Kidney epithelial cell (primary cell): ENCODE measurements at places on chromosomes 3 and 15.
A peak's percentile ranks its signal among the peaks of the same experiment; 100 is the strongest.

DNA sequence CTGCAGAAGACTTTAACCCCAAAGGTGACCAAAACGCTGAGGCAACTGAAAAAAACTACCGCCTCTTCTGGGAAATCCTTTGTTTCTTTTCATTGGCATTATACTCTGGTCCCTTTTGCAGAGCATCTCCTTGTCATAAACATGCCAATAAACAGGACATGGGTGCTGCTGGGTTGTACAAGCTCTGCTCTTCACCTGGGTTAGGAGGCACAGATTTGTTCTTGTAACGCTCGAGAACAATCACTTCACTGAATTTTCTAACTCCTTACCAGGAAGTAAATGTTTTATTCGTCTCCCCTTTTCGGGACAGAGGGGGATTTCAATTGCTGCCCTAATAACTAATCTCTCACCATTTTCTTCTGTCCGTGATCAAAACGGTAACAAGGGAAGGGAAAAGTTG, 1.3 kb downstream of the PLCH1 start:
- no peak for DNase-seq

DNA sequence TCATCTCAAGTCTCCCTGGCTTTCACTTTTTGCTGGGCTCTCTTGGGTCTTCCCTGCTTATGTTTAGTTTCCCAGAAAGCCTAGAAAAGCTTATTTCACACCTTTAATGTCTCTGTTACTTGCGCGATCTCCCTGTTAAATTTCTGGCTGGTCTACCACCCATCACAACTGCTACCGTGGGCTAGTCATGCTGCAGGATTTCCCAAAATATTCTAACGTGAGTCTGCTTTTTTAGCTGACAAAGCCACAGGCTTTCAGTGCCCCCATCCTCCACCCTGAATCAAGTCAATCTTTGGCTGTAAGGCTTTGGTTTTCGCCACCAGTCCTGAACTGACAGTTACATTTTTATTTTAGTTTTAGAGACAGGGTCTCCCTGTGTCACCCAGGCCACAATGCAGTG, 74.1 kb downstream of the SUMF1 start:
- no peak for DNase-seq

- peak; percentile 99 for DNase-seq
These were observed 319.1 kb upstream of the TBL1XR1 start for GRCh38 chr3:177516158-177517011.

GRCh38 chr3:40990062-40990456, 209.2 kb upstream of the CTNNB1 start:
- DNase-seq = no peak

GRCh38 chr15:77412972-77413698, 6.8 kb downstream of the PEAK1 start:
- no peak for DNase-seq

GRCh38 chr3:61986473-61986872, 386.9 kb downstream of the FEZF2 start:
- no peak for DNase-seq

GRCh38 chr3:42739401-42740158, 33.5 kb downstream of the CCDC13 start:
- DNase-seq = no peak

DNA sequence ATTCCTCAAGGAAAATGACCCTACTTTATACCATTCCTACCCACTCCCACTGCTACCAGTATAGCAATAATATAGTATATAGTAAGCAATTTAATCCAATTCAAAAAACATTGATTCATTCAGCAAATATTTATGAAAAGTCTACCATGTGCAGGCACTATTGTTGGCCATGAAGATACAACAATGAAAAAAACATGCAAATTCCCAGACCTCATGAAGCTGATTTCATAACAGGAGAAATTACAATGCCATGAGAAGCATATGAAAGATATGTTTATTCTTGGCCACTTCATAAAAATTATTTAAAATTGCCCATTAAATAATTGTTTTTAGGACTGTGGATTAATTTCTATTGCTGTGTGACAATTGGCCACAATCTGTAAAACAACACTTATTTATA, 315.8 kb upstream of the COL8A1 start:
- DNase-seq = no peak

DNA sequence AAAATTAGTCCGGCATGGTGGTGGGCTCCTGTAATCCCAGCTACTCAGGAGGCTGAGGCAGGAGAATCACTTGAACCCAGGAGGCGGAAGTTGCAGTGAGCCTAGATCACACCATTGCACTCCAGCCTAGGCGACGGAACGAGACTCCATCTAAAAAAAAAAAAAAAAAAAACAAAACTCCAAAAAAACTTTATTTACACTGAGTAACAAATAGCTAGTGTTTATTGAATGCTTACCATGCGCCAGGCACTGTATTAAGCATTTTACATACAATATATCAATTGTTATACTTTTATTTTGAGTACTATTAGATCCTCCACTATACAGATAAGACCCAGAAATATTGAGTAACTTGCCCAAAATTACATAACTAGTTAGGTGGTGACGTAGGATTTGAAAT, 17.4 kb upstream of the ARIH1 start:
- DNase-seq = no peak
